Lower lobe of right lung (tissue), 2 donors: ENCODE measurements at places on chromosomes 3 and 15. TPM values are rescaled to one million over a fixed set of nuclear protein-coding genes. Genes with fewer than 3 reads are reported as not detected.

DNA sequence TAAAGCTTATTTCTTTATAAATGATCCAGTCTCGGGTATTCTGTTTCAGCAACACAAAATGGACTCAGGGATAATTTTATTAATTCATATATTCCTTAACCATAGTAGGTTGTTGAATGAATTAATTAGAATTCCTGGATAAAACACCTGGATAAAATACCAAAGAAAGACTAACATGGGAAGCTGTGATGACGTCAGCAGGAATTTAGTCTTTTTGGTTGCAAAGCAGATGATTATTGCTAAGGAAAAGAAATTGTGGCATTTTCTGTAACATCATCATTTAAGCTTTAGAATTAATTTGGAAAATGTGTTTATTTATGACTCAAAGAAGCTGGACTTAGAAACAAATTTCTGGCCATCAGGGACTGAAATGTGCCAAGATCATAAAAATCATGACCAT, 228.3 kb upstream of the ZBTB20 start:
- H3K27ac ChIP-seq = no peak overlapping the region
- no peaks in the 10 kb centered on the region for H3K27me3 ChIP-seq
- no peaks in the 10 kb centered on the region for H3K36me3 ChIP-seq
- DNase-seq = no peak

- H3K27ac ChIP-seq = peak overlapping the region; percentile 53
- peaks cover 17% of the 10 kb centered on the region for H3K4me1 ChIP-seq
- DNase-seq = no peak
- H3K36me3 ChIP-seq = no peaks in the 10 kb centered on the region
- H3K4me3 ChIP-seq = no peak overlapping the region
Observed at GRCh38 chr3:141680620-141681389, 57.3 kb upstream of the RNF7 start.

- H3K27ac ChIP-seq = peak overlapping the region; percentile 54
- H3K27me3 ChIP-seq = no peaks in the 10 kb centered on the region
- peaks cover 16% of the 10 kb centered on the region for H3K4me1 ChIP-seq
- no peak overlapping the region for H3K4me3 ChIP-seq
Observed at GRCh38 chr15:64247906-64248541, 85.2 kb upstream of the PPIB start.

Gene ECT2
- total RNA-seq = 14.1 TPM

Gene TRIM42
- not detected for total RNA-seq

DNA sequence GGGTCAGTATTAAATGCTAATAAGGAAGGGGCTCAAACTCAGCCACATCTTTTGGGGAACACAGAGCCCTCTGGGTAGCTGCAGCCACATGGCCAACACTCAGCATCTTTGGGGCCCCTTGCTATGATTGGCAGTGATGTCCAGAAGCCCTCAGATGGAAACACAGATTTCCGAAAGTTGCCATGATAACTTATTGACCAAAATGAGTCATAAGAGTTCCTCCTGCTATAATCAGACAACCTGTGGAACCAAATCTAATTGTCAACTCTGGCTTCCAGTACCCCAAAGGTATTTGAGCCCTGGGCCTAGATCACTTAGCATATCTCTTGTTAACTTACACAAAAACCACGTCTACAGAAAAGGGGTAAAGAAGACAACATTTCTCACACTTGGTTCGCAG, 392.2 kb downstream of the KCNH8 start:
- no peak overlapping the region for H3K4me3 ChIP-seq
- no peaks in the 10 kb centered on the region for H3K36me3 ChIP-seq
- no peaks in the 10 kb centered on the region for H3K27me3 ChIP-seq

DNA sequence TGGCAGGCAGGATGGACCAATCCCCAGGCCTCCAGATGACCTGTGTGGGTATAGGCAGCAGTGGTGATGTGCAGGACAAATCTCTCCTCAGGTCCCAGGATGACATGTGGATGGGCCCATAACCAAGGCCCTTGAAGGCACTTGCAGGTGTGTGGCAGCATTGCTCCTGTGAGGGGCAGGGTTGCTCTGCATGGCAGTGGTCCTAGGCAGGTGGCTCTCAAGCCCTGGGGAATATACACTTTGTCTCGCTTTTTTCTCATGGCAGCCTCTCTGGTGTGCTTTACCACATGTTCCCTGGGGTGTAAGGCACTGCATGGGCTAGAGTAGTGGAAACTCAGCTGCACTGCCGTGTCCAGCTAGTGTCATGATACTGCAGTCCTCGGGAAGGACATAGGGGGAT, 503.6 kb downstream of the UNC13C start:
- H3K27ac ChIP-seq = no peak overlapping the region
- no peak overlapping the region for H3K4me3 ChIP-seq
- H3K4me1 ChIP-seq = no peaks in the 10 kb centered on the region
- no peaks in the 10 kb centered on the region for H3K36me3 ChIP-seq
- DNase-seq = no peak

- no peak for DNase-seq
- no peaks in the 10 kb centered on the region for H3K27me3 ChIP-seq
- no peaks in the 10 kb centered on the region for H3K4me1 ChIP-seq
- H3K4me3 ChIP-seq = no peak overlapping the region
- H3K36me3 ChIP-seq = no peaks in the 10 kb centered on the region
Observed at GRCh38 chr3:87654184-87654583, 377.8 kb upstream of the POU1F1 start.

DNA sequence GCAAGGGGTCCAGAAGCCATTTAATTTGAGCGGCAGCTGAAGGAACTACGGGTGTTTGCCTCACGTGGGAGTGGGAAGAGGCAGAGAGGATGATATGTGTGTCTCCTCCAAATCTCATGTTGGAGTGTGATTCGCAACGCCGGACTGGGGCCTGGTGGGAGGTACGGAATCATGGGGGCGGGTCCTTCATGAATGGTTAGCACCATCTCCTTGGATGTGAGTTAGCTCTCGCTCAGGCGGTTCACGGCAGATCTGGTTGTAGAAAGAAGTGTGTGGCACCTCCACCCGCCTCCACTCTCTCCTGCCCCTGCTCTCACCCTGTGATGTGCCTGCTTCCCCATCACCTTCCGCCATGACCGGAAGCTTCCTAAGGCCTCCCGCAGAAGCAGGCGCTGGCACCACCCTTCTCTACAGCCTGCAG, 25.4 kb downstream of the XXYLT1 start:
- H3K27me3 ChIP-seq = no peaks in the 10 kb centered on the region
- H3K4me3 ChIP-seq = no peak overlapping the region
- no peak for DNase-seq
- H3K4me1 ChIP-seq = peaks cover 1% of the 10 kb centered on the region
- H3K36me3 ChIP-seq = no peaks in the 10 kb centered on the region

GRCh38 chr15:52234596-52235541, 43.7 kb upstream of the GNB5 start:
- DNase-seq = no peak
- H3K36me3 ChIP-seq = peaks cover 45% of the 10 kb centered on the region
- H3K27me3 ChIP-seq = no peaks in the 10 kb centered on the region
- H3K4me3 ChIP-seq = no peak overlapping the region
- no peak overlapping the region for H3K27ac ChIP-seq

DNA sequence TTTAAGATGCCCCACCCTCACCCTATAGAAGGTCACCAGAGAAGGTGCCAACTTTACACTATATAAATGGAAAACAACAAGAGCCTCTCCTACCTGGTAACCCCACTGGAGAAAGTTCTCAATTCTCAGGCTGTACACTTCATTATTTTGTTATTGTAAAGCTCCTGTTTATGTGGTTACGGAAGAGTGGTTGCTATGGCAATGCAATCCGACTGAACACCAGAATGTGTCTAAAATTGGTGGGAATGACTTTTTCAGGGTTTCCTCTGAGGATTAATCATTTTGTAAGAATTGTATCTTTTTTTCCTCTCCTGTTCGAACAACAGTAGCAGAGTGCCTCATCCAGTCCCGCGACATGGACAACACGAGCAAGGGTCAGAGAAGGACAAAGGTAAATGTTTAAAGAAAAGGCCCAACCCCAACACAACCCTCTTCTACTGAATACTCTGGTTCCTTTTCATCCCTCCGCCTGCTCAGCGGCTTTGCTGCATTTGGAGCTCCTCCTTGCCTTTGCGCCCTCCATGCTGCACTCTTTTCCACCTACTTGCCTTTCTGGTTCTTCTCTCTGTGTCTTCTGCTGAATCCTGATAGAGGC, 45.3 kb downstream of the DGKG start:
- H3K36me3 ChIP-seq = no peaks in the 10 kb centered on the region
- H3K4me1 ChIP-seq = no peaks in the 10 kb centered on the region
- H3K27me3 ChIP-seq = no peaks in the 10 kb centered on the region
- H3K27ac ChIP-seq = no peak overlapping the region
- no peak overlapping the region for H3K4me3 ChIP-seq
- no peak for DNase-seq

Gene COL6A6
- 12.8 TPM for total RNA-seq

Gene FILIP1L
- 25.0 TPM for total RNA-seq

Gene PRTG
- total RNA-seq = 10.5 TPM

Gene C15orf61
- 7.2 TPM for total RNA-seq

DNA sequence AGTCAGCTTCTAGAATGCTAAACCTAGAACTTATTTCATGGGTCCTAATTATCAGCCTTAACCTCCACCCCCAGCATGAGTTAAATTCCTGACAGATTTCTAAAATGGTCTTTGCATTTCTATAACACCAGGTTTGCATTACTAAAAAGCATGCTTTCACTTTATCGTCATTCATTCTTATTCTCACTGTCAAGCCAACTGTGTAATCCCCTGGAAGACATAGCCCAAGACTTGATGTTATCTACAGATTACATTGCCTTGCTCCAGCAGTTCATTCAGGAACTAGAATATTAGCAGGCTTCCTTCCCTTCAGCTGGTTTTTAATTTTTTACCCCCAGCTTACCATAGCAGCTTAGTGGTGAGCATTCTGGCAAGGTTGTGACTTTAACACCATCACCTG, 184.0 kb downstream of the SLCO3A1 start:
- H3K4me3 ChIP-seq = no peak overlapping the region
- no peak overlapping the region for H3K27ac ChIP-seq
- H3K36me3 ChIP-seq = no peaks in the 10 kb centered on the region
- H3K4me1 ChIP-seq = peaks cover 18% of the 10 kb centered on the region
- DNase-seq = no peak

GRCh38 chr15:83144771-83145170, 37.3 kb downstream of the TM6SF1 start:
- no peak overlapping the region for H3K4me3 ChIP-seq
- DNase-seq = no peak
- H3K27me3 ChIP-seq = no peaks in the 10 kb centered on the region

- no peak overlapping the region for H3K4me3 ChIP-seq
- DNase-seq = no peak
- no peaks in the 10 kb centered on the region for H3K27me3 ChIP-seq
- H3K36me3 ChIP-seq = no peaks in the 10 kb centered on the region
- no peak overlapping the region for H3K27ac ChIP-seq
- H3K4me1 ChIP-seq = no peaks in the 10 kb centered on the region
Observed at GRCh38 chr15:97504031-97504792, 456.3 kb upstream of the ARRDC4 start.

DNA sequence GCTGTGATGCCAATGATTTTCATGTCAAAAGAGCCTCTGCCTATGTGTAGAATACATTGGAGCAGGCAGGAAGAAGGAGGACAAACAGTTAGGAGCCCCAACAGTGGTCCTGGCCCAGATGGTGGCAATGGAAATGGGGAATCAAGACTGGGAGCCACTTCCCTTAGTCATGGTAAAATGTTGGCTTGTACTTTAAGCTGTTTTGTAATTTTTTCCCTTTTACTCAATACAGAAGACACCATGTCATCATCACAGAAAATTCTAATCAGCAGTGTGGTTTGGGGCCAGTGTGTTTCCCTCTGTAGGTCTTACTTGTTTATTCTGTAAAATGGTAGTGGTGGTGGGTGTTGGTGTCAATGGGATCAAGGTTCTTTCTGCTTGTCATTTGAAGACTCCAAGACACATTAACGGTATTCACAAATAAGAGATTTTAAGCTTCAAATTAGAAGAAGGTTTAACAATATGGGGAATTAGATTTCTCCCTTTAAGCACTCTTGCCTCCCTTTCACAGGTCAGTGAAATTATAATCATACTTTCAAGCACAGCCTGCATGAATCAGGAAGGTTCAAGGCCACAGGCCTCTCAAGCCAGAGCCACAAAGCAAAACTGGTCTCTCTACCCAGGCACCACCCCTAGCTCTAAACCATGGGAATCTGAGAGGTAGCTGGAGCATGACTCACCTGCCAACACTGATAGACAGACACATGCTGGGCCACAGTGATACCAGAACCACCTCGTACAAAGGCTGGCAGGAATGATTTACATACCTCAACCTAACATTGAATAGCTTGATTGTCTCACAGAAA, 24.9 kb downstream of the SIAH2 start:
- H3K36me3 ChIP-seq = peaks cover 20% of the 10 kb centered on the region
- no peak for DNase-seq
- no peak overlapping the region for H3K27ac ChIP-seq
- peaks cover 15% of the 10 kb centered on the region for H3K4me1 ChIP-seq
- H3K27me3 ChIP-seq = no peaks in the 10 kb centered on the region
- H3K4me3 ChIP-seq = no peak overlapping the region

- peaks cover 21% of the 10 kb centered on the region for H3K4me1 ChIP-seq
- DNase-seq = no peak
- no peak overlapping the region for H3K27ac ChIP-seq
- H3K36me3 ChIP-seq = no peaks in the 10 kb centered on the region
- H3K27me3 ChIP-seq = no peaks in the 10 kb centered on the region
Observed at GRCh38 chr15:83927704-83928391, 273.9 kb downstream of the ADAMTSL3 start.

Gene SLC38A3
- total RNA-seq = not detected

- H3K36me3 ChIP-seq = no peaks in the 10 kb centered on the region
- peaks cover 16% of the 10 kb centered on the region for H3K27me3 ChIP-seq
- H3K4me3 ChIP-seq = no peak overlapping the region
- H3K4me1 ChIP-seq = no peaks in the 10 kb centered on the region
- no peak overlapping the region for H3K27ac ChIP-seq
- DNase-seq = no peak
Observed at GRCh38 chr15:28881170-28881569, 4.6 kb upstream of the APBA2 start.

GRCh38 chr15:45146405-45146804, 16.6 kb downstream of the DUOX1 start:
- H3K4me1 ChIP-seq = peaks cover 12% of the 10 kb centered on the region
- H3K36me3 ChIP-seq = peaks cover 60% of the 10 kb centered on the region
- H3K4me3 ChIP-seq = no peak overlapping the region
- no peak for DNase-seq

- H3K27ac ChIP-seq = no peak overlapping the region
- peaks cover 7% of the 10 kb centered on the region for H3K36me3 ChIP-seq
- DNase-seq = no peak
- no peaks in the 10 kb centered on the region for H3K27me3 ChIP-seq
- H3K4me1 ChIP-seq = peaks cover 11% of the 10 kb centered on the region
Observed at GRCh38 chr3:196789885-196790359, 50.3 kb downstream of the PAK2 start.

Gene ANKRD34C
- not detected for total RNA-seq

DNA sequence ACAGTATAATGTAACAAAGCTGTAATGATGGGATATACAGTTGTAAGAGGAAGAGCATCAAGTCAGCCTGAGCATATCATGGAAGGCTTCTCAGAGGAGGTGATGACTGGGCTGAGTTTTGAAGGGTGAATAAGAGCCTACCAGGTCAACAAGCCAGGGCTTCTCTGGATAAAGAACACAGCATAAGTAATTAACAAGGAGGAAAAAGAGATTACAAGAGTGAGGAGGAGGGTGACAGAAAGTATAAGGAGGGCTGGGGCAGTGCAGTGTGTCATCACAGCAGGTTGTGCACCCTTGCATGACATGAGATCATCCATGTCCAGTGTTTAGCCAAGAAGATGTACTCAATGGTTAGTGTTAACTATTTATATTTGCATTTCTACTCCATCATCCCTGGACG, 16.9 kb upstream of the SPATA12 start:
- H3K27me3 ChIP-seq = no peaks in the 10 kb centered on the region
- DNase-seq = no peak
- H3K4me1 ChIP-seq = no peaks in the 10 kb centered on the region
